ENCODE measurements at places on chromosomes 6 and 20.

GRCh38 chr6:94150886-94151285 is 731.5 kb upstream of the EPHA7 start:
- DNase-seq: no peak

DNA sequence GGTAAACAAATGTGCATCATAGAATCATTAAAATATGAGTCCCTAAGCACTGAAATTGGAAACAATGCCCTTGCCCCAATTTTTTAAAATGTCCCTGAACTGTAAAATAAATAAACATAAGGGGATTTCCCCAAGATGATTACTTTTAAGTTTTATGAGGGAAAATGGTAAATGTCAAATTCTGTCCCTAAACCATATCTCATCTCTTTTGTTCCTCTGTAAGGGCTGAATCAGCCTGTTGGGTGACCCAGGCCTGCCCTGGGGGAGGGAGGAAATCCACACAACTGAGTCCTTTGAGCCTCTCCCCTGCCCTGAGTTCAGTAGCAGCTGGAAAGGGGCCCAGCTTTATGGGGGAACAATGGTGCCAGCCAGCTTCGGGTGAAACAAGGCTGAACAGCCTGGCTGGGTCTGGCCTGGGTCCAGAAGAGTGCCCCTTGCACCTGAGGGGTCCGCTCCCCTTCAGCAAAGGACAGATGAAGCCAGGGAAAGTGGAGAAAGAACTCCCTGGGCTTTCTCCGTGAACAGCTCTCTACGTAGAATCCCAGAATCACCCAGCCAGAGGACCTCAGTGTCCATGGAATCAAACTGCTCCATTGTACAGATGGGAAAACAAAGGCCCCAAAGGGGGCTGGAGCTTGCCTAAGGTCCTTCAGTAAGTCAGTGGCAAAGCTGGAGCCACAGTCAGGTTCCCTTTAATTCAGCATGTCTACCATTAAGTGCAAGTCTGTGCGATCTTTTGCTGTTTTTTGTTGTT is 28.2 kb upstream of the ITCH start:
- no peak for DNase-seq

DNA sequence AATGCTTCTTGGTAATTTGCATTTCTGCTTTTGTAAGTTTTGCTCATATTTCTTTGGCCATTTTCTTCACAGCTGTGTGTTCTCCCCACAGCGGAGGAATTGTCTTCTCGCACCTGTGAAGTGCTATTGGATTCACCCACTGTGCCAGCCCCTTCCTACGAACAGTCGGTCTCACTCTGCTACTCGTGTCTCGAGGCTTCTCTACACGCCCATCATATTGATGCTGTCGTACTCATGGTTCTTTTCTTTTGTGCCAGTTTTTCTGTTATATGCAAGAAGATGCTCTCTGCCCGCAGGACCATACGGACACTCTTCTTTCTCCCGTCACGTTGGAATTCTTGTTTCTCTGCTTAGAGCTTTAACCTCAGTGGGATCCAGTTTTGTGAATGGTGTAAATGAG is 200.3 kb downstream of the DLL1 start:
- DNase-seq: no peak

- DNase-seq: no peak
Measured at GRCh38 chr6:119497988-119498727, 148.6 kb upstream of the MAN1A1 start.

GRCh38 chr6:129965096-129965495 is 53.3 kb upstream of the L3MBTL3 start:
- DNase-seq: no peak

DNA sequence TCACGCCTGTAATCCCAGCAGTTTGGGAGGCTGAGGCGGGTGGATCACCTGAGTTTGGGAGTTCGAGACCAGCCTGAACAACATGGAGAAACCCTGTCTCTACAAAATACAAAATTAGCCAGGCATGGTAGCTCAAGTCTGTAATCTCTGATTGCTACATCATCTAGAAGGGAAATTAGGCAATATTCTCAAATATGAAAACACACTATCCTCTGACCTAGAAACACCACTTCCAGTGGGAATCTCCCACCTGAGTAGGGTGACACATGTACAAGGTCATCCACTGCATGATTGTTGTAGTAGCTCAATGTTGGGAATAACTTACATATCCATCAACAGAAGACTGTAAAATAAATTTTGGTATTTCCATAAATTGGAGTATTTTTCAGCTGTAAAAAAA is 19.1 kb upstream of the SIRPD start:
- no peak for DNase-seq

DNA sequence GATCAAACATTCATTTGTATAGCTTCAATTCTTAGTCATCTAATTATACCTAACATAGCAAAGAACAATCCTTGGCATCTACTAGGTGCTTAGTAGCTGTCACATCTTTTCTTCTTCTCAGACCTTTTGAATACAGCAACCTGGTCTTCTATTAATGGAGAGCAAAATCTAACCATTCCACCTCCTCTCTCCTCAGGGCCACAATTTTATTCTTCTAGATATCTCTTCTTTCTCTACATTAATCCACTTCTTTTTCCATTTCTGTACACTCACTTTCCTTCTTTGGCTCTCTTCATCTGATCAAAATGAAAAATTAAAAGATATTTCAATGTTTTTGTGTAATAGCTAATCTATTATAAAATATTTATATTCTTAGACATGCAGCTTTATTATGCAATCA is 9.0 kb upstream of the HLA-DOA start:
- no peak for DNase-seq

DNA sequence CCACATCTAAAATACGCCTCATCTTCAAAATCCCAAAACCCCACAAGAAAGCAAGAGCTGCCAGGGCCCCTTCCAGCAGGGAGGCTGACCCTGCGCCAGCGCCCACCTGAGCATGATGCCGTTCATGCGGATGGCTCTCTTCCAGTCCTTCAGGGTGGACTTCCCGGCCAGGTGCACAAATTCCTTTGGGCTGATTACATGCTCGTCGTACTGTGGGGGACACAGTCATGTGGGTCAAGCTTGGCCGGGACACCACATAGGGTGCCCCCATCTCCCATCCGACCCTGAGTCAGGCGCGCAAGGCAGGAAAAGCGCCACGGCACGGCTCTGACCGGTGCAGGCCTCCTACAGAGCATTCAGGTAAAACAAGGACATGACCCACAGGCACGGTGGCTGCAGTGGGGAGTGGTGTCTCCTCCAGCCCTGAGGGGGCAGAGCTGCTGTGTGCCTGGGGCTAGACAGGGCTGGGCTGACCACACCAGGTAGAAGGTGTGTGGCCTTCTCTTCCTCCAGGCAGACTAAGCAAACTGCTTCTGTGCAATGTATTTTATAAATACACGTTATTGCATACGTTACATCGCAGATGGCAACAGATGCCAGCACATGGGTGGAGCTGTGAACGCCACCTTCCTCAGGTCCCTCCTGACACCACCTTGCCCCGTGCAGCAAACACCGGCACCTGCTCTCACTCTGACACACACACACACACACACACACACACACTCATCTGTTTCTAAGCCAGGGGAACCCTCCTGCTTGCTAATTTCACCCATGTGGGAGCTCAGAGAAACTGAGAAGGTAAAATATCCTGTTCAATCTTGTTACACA is 23.8 kb upstream of the HELZ2 start:
- no peak for DNase-seq

GRCh38 chr20:36344517-36345132 is 38.5 kb downstream of the DLGAP4 start:
- no peak for DNase-seq

DNA sequence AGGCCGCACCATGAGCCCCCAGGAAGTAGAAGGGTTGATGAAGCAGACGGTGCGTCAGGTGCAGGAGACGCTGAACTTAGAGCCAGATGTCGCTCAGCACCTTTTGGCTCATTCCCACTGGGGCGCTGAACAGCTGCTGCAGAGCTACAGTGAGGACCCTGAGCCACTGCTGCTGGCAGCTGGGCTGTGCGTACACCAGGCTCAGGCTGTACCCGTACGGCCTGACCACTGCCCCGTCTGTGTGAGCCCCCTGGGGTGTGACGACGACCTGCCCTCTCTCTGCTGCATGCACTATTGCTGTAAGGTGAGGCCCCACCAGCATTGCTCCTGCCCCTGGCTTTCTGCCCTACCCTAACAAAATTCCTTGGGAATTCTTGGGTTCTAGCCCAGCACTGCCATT is 13.1 kb downstream of the DNPH1 start:
- DNase-seq: no peak

All from stimulated activated CD4-positive, alpha-beta T cell treated with anti-CD3 and anti-CD28 coated beads, Interleukin-15, amount 100 ng/mL, for 1 hour (primary cell).